ENCODE measurements at places on chromosomes 1 and 21.

GRCh38 chr1:201084295-201084694 lies 27.9 kb downstream of the CACNA1S start:
- DNase-seq = peak; percentile 33

- DNase-seq = no peak
These were observed 10.8 kb downstream of the RPS6KA1 start for GRCh38 chr1:26540351-26540750.

- no peak for DNase-seq
These were observed 187.6 kb upstream of the FAM78B start for GRCh38 chr1:166354406-166354805.

GRCh38 chr1:66982561-66983260 lies 57.9 kb downstream of the MIER1 start:
- DNase-seq = no peak

DNA sequence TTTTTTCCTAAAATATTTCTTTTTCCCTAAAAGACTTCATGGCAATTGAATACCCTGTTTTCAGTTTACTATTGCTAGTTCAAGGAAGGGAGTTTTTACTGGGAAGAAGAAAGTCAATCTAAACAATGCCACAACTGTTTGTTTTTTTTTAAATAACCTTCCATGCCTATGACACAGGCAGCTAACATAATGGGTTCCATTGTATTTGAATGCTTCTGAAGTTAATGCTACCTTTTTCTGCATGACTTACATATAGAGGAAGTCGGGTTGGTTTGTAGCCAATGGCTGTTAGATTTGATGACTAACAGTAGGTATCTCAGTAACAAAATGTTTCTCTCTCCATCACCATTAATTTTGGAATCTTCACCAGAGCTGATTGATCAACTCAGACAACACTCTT lies 134.0 kb downstream of the KIF26B start:
- no peak for DNase-seq

GRCh38 chr1:217332431-217333065 lies 298.3 kb downstream of the GPATCH2 start:
- DNase-seq = no peak

- peak; percentile 40 for DNase-seq
These were observed 79.9 kb downstream of the MORN1 start for GRCh38 chr1:2311184-2312032.

- no peak for DNase-seq
These were observed 6.5 kb downstream of the DEGS1 start for GRCh38 chr1:224189561-224189960.

GRCh38 chr1:167454894-167455785 lies 63.2 kb downstream of the CD247 start:
- peak; percentile 90 for DNase-seq

DNA sequence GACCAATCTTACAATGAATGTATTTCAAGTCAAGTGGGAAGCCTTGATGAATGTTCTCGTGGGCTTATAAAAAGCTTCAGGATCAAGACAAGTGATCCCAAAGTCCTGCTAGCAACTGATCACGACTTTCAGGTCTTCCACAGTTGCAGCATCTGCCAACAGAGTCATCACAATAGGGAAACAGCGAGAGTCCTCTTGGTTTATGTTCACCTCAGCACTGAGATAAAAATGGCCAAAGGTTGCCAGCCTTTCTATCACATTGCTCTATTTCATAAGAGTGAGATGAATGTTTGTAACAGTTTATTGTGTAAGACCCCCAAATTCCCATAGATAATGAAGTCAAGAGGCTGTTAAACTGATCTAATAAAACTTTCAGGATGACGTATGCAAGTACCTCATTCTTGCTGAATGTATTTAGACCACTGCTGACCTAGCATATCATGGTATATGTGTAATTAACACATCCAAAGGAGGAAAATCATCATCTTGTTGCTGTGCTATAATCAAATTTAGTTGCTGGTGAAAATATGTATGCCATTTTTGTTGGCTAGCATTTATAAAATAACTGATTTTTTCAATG lies 150.6 kb downstream of the TGFBR3 start:
- DNase-seq = no peak

GRCh38 chr1:50416150-50416527 lies 7.1 kb downstream of the DMRTA2 start:
- DNase-seq = no peak

DNA sequence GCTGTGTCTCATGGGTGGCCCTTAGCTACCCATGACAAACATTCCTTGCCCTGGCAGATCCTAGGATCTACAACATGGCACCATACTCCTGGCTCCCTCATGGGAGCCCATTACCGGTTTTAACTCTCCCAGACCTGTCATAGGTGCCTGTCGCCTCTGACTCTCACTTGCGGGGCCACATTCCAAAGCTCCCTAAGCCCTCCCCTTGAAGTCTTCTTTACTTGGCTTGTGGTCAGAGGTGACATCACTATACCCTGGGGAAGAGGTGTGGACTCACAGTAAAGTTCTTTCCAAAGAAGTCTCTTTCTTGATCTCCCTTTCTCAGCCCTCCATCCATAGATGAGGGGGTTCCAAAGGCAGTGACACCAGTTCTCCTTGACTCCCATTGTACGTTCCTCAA lies 5.4 kb upstream of the SLAMF9 start:
- DNase-seq = no peak

DNA sequence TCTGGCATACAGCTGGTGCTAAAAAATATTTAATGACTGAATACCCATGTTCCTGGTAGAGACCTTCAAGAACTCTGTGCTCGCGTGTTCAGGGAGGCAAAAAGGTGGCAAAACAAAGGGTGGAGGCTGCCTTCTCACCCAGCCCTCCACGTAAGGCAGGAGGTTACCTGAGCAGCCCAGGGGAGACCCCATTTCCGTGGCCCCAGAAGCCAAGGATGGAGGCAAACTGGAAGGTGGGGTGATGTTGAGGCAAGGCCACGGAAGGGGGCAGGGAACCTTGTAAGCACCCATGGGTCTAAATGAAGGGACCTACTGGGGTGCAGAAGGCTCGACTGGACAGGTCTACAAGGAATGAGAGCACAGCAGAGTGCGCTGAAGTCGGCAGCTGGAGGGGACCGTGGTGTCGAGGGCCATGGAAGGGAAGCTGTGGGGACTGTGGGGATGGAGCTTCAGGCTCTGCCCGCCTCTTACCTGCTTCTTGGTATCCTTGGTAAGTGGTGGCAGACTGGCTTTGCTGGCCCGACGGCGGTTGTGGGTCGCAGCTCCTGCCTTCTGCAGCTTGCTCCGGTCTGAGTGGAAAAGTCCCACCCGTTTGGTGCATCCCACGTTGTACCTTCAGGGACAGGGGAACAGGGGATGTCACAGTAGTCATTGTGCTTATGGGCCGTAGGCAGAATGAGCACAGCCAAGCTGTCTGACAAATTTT lies 8.9 kb upstream of the A3GALT2 start:
- DNase-seq = no peak

DNA sequence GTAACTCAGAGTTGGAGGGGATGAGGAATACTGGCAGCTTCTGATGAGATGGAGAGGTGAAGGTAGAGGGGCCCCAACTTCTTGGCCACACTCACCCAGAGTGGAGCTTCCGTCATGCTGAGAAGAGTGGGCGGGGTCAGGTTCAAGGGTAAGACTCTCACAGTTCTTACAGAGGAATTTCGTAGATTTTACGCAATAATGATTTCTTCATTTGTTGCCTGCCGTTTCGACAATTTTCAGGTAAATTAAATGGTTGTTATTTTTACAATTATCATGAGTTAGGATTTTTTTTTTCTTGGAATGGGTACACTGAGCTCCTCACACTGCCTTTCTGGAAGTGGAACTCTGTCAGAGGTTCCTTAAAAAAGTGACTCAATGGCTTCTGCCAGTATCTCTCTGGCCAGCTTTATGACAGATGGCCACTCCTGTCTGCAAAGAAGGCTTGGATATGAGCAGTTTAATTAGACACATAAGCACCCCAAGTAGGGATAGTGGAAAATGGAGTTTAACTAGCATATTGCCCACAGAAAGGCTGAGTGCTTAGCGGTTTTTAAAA lies 13.8 kb upstream of the NLRP3 start:
- no peak for DNase-seq

- no peak for DNase-seq
These were observed 51.0 kb downstream of the SAMSN1 start for GRCh38 chr21:14495075-14495474.

DNA sequence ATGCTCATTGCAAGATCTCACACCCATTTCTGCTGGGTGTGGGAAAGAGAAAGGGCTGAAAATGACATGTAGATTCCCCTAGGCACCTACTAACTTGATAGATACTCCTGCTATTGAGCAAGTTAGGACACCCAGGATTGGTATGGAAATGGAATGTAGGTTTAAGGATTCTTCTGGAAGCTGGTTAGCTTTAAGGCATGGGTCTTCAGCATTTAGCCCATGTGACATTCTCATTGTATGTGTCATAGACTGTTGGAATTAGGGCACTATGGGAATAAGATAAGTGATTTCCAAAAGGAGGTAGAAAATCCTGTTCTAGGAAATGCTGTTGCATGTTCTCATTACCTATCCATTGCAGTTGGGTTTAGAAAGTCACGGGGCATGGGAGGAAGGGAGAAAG lies 76.2 kb downstream of the DISC1 start:
- DNase-seq = no peak

DNA sequence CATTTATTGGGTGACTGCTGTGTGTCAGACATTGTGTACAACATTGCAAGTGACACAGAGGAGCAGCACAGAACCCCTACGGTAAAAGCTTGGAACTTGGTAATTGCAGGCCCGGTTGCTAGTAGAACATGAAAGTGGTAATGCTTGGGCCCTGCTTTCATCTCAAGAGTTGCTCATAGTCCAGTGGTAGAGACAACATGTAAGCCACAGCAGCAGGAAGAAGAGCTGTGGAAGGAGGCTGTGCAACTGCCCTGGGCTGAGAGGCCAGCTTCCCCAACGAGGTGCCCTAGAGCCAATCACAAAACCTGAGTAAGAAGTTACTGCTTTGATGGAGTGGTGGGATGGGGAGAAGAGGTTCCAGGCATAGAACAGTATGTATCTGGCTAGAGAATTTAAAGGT lies 18.4 kb downstream of the CNIH4 start:
- DNase-seq = no peak

GRCh38 chr1:169163059-169163458 lies 56.6 kb downstream of the ATP1B1 start:
- DNase-seq = no peak

DNA sequence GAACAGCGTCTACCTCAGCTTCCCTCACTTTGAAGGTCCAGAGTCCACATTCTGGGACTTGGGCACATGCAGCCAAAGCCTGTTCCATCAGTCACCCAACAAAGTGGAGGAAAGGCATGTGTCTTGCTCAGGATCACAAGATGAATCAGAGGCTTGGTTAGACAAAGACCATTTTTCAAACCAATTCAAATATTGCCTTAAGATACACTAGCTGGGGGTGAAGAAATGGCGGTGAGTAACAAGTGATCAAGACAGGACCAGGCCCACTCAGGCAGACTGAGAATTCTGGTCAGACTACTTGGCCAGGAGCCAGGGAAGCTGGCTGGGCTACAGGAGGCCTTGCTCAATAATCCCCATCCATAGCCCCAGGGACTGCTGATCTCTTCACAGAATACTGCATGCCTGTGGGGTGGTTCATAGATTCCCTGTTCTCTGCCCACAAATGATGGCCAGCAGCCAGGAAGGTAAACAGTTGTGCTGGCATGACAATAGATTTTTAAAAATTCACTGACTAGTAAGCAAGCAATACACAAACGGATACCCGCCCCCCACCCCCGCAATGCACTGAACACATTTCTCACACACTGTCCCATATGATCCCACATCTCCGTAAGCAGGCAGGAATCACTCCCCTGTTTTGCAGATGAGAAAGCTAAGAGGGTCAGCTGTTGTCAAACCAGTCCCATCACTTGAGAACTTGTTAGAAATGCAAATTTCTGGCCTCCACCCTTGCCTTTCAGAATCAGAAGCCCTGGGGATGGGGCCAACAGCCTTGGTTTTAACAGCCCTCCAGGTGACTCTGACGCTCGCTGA lies 27.2 kb downstream of the ERI3 start:
- no peak for DNase-seq

DNA sequence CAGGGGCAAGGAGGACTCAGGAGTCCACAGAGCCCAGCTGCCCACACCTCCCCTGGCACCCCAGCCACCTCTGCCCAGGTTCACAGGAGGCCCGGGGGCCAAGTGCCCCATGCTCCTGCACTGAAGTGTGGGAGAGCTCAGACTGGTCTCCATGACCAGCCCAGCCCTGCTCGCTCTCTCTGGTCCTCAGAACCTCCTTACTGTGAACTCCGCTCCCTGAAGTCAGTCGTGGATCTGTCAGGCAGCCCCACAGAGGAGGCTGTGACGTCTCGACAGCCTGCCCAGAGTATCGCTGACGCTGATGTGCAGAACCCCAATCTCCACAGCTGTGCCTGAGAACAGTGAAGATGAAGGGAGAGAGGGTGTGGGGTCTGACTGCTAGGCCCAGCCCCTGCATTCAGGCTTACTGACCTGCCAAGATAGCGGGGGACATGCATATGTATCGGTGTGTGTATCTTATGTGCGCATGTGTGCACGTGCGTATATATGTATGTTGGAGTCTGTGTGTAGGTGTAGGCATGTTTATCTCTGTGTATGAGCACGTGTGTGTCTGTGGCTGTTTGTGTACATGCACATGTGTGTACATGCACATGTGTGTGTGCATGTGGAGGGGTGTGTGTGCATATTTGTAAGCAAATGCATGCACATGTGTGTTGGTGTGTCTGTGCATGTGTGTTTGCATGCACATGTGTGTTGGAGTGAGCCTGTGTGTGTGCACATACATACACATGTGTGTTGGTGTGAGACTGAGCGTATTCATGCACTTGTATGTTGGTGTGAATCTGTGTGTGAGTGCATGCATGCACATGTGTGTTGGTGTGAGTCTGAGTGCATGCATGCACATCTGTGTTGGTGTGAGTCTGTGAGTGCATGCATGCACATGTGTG lies 118.5 kb upstream of the ARHGEF16 start:
- DNase-seq = no peak

DNA sequence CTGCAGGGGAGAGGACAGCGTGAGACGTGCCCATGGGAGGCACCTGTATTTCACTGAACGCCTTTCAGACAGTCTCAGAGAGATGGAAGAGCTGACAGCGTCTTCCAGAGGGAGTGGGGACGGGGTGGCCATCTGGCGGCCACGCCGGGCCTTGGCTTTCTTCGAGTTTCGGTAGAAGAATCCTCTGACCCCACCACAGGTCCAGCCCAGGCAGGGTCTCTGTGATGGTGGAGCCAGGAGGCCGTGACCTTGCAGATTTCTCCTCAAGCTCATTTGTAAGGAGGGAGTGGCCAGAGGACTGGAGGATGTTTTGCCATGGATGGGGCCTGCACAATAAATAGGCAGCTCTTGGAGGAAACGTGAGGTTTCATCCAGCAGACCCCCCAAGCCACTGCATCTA lies 47.6 kb upstream of the ADARB1 start:
- no peak for DNase-seq

DNA sequence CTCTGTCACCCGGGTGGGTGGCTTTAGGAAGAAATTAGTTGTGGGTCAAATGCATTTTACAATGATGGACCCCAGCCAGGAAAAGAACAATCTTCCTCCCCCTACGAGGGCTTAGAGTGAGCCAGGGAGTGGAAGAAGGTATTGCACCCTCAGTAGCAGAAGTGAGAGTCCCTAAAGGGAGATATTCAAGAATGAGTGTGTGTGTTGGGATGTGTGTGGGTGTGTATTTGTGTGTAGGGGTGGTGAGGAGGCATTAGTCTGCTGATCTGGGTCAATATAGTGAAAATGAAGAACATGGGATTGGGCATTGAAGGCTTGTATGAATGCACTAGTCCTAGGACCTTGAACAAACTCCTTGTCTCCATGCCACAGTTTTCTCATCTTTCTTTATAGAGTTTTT lies 85.2 kb upstream of the RUNX1 start:
- no peak for DNase-seq

- DNase-seq = no peak
These were observed 152.3 kb upstream of the SPAG17 start for GRCh38 chr1:118337346-118337745.

- no peak for DNase-seq
These were observed 18.4 kb upstream of the FOXO6 start for GRCh38 chr1:41342774-41343355.

Measured in CD4-positive, CD25-positive, alpha-beta regulatory T cell (primary cell).